ENCODE measurements at places on chromosomes 12 and 14.
A peak's percentile ranks its signal among the peaks of the same experiment; 100 is the strongest.

GRCh38 chr12:49359671-49360070, 7.6 kb upstream of the SPATS2 start:
- DNase-seq = no peak

DNA sequence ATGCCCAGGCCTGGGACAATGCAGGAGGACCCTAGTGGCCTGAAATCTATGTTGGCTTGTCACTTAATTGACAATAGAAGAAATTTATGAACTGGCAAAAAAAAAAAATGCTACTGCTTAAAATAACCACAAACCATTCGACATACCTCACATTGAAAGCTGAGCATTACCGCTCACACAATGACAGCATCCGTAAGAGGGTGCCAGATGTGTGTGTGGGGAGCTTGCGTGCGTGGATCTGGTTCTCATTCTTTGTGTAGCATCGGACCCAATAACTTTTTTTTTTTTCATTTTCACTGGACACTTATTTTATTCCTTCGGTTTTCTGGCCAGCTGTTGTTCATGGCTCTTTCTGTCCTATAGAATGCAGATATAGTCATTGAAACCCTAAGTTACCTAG, 216.7 kb downstream of the VRK1 start:
- DNase-seq = no peak

- DNase-seq = peak; percentile 45
These were observed 58.6 kb downstream of the TBX3 start for GRCh38 chr12:114625294-114625851.

GRCh38 chr12:122403115-122403770, 19.2 kb downstream of the CLIP1 start:
- peak; percentile 33 for DNase-seq

- peak; percentile 76 for DNase-seq
These were observed 68.2 kb upstream of the ETV6 start for GRCh38 chr12:11581179-11581755.
